ENCODE measurements at places on chromosomes 2 and 18.
A peak's percentile ranks its signal among the peaks of the same experiment; 100 is the strongest.

GRCh38 chr2:233000886-233001750 lies 11.9 kb downstream of the NGEF start:
- no peak for DNase-seq

GRCh38 chr2:157052685-157053224 lies 204.8 kb upstream of the GALNT5 start:
- DNase-seq = no peak

DNA sequence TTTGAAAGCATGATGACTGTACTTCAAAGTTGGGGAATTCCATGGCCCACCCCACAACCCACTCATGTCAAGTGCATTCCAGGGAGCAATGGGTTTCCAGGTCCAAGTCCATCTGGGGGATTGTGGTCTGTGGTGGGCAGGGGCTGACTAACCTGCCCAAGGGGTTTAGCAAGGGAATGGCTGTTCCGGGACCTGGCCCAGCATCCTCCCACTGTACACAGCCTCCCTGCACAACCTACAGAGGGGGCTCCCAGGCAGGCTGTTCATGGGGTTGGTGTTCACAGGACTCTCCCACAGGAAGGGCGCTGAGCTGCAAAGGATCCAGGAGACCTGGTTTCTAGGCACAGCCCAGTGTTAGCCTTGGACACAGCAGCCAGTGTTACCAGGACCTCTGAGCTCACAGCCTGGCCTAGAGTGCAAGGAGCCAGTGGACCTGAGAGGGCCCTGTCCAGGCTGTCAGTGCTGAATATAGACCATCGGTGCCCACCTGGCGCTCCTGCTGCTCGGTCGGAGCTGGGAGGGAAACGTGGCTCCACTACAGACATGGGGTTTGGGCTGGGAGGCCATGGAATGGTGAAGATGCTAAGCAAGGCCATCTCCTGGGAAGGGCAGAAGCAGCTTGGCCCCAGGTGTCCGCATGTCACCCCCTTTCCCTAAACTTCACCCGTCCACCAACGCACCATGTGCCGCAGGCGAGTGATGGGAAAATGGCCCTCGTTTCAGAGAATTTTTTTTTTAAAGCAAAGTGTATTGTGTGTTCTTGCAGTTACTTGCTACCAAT lies 317.2 kb downstream of the GBX2 start:
- no peak for DNase-seq

GRCh38 chr2:206851521-206851920 lies 86.1 kb downstream of the FASTKD2 start:
- DNase-seq = no peak

DNA sequence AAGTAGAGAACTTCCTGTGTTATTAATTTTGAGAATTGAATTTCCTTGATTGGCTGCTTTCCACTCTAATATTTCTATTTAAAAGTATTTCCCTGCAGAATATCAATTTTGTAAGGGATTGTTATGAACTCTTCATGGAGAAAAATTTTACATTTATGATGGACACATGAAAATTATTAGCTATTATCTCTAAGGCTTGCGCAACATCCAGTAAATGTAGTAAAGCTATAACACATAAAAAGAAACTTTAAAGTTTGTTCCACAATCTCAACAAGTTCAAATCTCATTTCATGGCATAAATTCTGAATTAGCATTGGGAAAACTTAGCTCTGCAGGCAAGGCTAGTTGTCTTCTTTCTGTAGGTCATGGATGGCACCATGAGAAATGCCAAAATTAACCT lies 4.2 kb upstream of the EML4 start:
- no peak for DNase-seq

DNA sequence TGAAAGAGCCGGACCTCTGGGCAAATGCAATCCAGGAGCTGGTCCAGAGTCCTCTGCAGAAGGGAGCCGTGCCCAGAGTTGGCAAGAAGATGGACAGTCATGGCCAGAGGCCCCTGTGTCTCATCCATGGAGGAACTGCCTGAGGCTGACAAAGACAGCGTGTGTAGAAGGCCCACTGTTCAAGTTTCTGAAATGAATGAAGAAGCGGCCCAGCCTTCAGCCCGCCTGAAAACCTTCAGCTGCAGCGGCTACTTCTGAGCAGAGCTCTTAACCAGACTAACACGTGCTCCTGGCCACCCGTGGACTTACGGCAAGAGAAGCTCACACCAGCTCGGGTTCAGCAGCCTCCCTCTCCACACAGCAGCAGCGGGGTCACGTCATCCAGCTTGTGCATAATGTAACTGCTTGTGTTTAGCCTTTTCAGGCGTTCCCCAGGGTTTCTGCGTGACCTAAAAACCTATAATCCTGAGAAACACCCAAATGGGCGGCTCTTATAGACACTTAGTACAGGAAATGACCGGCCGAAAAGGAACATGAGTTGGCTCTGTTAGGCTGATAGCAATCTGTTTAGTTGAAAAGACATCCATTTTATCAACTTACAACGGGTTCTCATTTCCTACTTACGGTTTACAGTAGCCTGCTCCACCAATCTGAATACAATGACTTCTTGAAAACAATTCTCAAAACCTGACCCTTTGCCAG lies at the start of gene FAM124B:
Gene FAM124B, minus strand, starts transcription at position 467 of the 702 bp plus-strand sequence. Its CDS starts 339 bp downstream, at position 128.
- DNase-seq = peak; percentile 22

GRCh38 chr2:229591611-229592010 lies 122.7 kb downstream of the DNER start:
- no peak for DNase-seq

- DNase-seq = no peak
Observed at GRCh38 chr18:34493099-34493544, 217.0 kb upstream of the DTNA start.
